GM23248 (cell line): ENCODE measurements at places on chromosomes 11 and 22. TPM values are rescaled to one million over a fixed set of nuclear protein-coding genes. Genes with fewer than 3 reads are reported as not detected.
A peak's percentile ranks its signal among the peaks of the same experiment; 100 is the strongest.

DNA sequence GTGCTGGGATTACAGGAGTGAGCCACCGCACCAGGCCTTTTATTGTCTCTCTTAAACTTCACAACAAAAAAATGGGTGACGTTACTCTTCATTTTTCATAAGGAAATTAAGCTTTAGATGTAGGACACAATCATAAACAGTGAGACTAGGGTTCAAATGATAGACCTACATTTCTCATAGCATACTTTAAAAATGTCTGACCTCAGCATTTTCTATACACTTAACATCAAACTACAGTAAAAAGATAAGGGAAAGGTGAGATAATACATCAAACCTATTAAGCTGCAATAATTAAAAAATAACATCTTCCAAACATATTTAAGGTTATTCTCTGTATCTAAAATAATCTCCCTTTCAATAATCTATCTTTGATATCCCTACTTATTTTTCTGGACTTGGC, 914.2 kb downstream of the FAM181B start:
- no peaks in the 10 kb centered on the region for H3K36me3 ChIP-seq
- H3K4me3 ChIP-seq = no peak overlapping the region
- no peaks in the 10 kb centered on the region for H3K27me3 ChIP-seq

GRCh38 chr11:111021131-111021530, 224.4 kb upstream of the POU2AF2 start:
- no peak for DNase-seq
- no peak overlapping the region for H3K27ac ChIP-seq
- no peak overlapping the region for H3K4me3 ChIP-seq
- no peaks in the 10 kb centered on the region for H3K4me1 ChIP-seq
- H3K27me3 ChIP-seq = peaks cover 5% of the 10 kb centered on the region; the same call in 1 of the 2 replicates

DNA sequence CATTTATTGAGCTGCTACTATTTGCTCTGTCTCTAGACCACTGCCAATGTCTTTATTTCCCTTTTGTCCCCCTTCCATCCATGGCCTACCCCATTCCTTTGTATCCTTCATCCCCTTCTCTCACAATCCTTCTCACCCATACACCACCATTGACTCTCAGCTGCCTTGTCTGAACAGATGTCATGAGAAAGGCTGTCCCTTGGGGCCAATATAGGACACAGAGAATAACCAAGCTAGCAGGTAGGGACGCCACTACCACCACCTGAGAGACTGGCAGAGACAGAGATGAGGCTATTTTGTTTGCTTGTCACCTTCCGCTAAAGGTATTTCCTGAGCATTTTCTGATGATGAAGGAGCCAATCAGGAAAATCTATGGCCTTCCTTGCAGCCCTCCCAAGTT, 138.9 kb downstream of the CD44 start:
- H3K4me1 ChIP-seq = peaks cover 30% of the 10 kb centered on the region
- no peak for DNase-seq
- H3K27me3 ChIP-seq = no peaks in the 10 kb centered on the region
- H3K36me3 ChIP-seq = no peaks in the 10 kb centered on the region
- no peak overlapping the region for H3K4me3 ChIP-seq

GRCh38 chr22:29251981-29252911, 15.5 kb downstream of the RHBDD3 start:
- H3K36me3 ChIP-seq = no peaks in the 10 kb centered on the region
- no peaks in the 10 kb centered on the region for H3K27me3 ChIP-seq
- H3K27ac ChIP-seq = no peak overlapping the region
- H3K4me3 ChIP-seq = no peak overlapping the region
- no peaks in the 10 kb centered on the region for H3K4me1 ChIP-seq
- no peak for DNase-seq

- H3K4me1 ChIP-seq = no peaks in the 10 kb centered on the region
- no peak overlapping the region for H3K27ac ChIP-seq
These were observed 33.8 kb upstream of the SCUBE1 start for GRCh38 chr22:43376765-43377547.

GRCh38 chr11:69524991-69525411, 43.5 kb downstream of the LINC01488 start:
- peaks cover 16% of the 10 kb centered on the region for H3K4me1 ChIP-seq
- peak overlapping the region; percentile 41; the same call in 1 of the 2 replicates for H3K27ac ChIP-seq
- no peaks in the 10 kb centered on the region for H3K27me3 ChIP-seq
- no peak for DNase-seq
- H3K36me3 ChIP-seq = no peaks in the 10 kb centered on the region

GRCh38 chr11:79227767-79228755, 212.8 kb downstream of the TENM4 start:
- H3K27me3 ChIP-seq = no peaks in the 10 kb centered on the region; the same call in 1 of the 2 replicates
- DNase-seq = no peak
- H3K36me3 ChIP-seq = no peaks in the 10 kb centered on the region

Gene BATF2
- 4.0 TPM in 1 of 2 replicates, not detected in the other for total RNA-seq

Gene LRRC51
- 7.1 and 7.8 TPM in 2 replicates for total RNA-seq

Gene MYBPC3
- total RNA-seq = not detected in 2 replicates

Gene NXPE4
- not detected in 2 replicates for total RNA-seq
